ENCODE measurements at places on chromosomes 2 and 18.

- no peaks in the 10 kb centered on the region for H3K27me3 ChIP-seq
- H3K36me3 ChIP-seq = no peaks in the 10 kb centered on the region
- DNase-seq = no peak
These were observed 12.1 kb upstream of the RHOB start for GRCh38 chr2:20434588-20435294.

DNA sequence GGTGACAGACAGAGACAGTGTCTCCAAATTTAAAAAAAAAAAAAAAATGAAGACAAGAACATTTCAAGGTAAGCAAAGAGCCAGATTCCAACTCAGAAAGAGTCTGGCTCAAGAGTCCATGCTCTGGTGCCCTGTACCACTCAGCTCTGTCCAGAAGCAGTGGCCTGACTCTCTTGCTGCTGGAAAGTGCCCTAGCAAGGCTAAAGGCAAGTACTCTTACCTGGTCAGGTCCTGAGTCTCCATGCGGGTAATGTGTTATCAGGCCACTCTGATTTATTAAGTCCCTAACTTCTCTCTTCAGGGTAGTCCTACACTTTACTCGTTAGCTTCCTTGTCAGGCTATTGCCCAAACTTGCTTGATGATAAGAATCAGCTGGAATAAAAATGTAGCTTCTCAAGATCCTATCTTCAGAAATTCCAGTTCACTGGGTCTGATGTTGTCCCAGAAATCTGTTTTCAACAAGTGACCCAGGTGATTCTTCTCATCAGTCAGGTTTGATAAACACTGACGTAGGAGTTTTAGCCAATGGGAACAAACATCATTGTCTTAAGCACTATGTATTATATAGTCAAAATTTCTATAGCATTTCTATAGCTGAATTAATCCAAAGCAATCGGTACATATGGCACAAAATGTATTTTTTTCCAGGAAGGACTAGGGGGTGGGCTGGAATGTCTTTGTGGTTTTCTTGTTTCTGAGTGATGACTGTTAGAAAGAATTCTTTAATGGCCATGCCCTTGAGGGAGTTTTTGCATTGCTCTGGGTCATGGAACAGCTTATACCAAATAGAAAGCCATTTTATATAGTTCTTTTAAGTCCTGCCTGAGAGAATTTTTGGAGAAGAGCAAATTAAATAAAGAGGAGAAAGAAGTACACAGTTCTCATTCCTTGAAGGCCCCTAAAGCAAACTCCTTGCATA, 139.9 kb upstream of the DNMT3A start:
- H3K4me1 ChIP-seq = no peaks in the 10 kb centered on the region
- peaks cover 7% of the 10 kb centered on the region for H3K36me3 ChIP-seq
- no peak for DNase-seq
- H3K4me3 ChIP-seq = no peak overlapping the region
- H3K27me3 ChIP-seq = no peaks in the 10 kb centered on the region
- H3K27ac ChIP-seq = no peak overlapping the region

- no peak overlapping the region for H3K4me3 ChIP-seq
- H3K27me3 ChIP-seq = no peaks in the 10 kb centered on the region
- H3K27ac ChIP-seq = no peak overlapping the region
- no peaks in the 10 kb centered on the region for H3K36me3 ChIP-seq
- DNase-seq = no peak
These were observed 213.9 kb upstream of the CYP26B1 start for GRCh38 chr2:72361521-72361920.

GRCh38 chr2:77519164-77519887, 2.9 kb downstream of the LRRTM4 start:
- peak; percentile 33 for DNase-seq
- no peaks in the 10 kb centered on the region for H3K4me1 ChIP-seq

GRCh38 chr2:121281107-121281506, 3.9 kb downstream of the TFCP2L1 start:
- no peak overlapping the region for H3K27ac ChIP-seq
- H3K4me3 ChIP-seq = no peak overlapping the region
- no peaks in the 10 kb centered on the region for H3K36me3 ChIP-seq

- no peaks in the 10 kb centered on the region for H3K27me3 ChIP-seq
- DNase-seq = no peak
- H3K27ac ChIP-seq = no peak overlapping the region
- peaks cover 4% of the 10 kb centered on the region for H3K4me1 ChIP-seq
These were observed 13.8 kb downstream of the FOSL2 start for GRCh38 chr2:28406276-28407096.

DNA sequence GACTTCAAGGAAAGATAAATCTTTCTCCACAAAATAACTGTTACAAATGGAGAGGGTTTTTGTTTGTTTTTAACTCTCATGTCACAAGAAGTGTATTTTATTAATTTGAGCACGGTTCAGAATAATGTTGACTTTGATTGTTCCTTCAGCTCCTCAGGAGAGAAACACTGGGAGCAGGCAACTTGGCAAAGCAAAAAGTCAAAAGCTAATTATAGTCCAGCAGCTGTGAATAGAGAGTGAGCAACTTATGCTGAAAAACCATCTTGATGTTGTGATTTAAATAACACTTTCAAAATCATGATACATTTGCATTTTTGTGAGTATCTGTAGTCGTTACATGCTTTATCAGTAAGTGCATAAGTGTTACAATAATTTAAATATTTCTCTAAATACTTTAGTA, 37.5 kb upstream of the TTN start:
- no peak overlapping the region for H3K27ac ChIP-seq
- H3K27me3 ChIP-seq = no peaks in the 10 kb centered on the region
- no peaks in the 10 kb centered on the region for H3K4me1 ChIP-seq
- DNase-seq = no peak
